ENCODE measurements at places on chromosomes 2 and 18.

DNA sequence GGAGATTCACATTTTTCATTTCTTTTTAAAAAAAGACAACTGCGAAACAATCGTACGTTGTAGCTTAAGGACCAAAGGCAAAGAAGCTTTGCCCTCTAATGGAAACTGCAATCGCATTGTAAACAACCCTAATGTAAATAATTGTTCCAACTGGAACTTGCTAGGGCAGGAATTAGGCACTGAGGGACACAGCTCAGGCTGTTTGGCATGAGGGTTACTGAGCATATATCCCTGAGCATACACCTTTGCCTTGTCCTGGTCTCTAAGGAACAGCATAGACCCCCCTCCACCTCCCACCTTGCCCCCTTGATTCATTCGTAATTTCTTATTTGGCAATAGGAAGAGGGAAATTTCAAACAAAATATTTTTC, 396.4 kb downstream of the LNPK start:
- no peak overlapping the region for H3K27ac ChIP-seq
- H3K4me3 ChIP-seq = no peak overlapping the region
- DNase-seq = no peak
- H3K4me1 ChIP-seq = no peaks in the 10 kb centered on the region

DNA sequence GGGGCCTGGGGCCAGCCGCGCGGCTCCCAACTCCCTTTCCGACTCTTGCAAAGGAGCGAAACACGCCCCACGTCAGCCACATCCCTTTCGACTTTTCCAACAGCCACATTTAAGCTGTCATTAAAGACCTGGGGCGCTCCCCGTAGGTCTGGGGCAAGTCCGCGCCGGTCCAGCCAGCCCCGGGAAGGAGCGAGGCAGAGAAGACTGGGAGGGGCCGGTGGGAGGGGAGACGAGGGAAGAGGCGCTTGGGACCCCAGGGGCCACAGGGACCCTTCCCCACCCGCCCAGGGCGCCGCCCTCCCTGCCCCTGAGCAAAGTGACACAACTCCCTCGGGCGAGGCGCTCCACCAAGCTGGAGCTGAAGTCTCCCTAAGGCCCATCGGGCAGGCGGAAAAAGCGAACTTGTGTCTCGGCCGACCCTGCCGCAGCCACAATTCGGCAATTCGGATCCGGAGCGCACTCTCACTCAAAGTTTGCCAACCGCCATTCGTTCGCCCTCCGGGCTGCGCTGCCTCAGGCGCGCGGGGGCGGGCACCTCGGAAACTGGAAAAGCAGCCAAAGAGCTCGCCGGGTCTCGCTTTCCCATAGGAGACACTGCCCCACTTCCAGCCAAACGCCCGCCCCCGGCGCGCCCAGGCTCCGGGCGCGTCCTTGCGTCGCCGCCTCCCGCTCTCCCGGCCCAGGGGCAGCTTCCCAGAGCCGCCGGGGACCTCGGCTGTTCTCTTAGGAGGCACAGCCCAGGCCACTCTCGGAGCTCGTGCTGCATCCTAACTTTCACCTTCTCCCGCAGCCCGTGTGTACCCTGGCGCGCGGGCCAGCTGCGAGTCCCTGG, 1.1 kb upstream of the KCTD1 start:
- H3K27me3 ChIP-seq = peaks cover 60% of the 10 kb centered on the region
- peak overlapping the region; percentile 69 for H3K4me3 ChIP-seq
- H3K36me3 ChIP-seq = peaks cover 2% of the 10 kb centered on the region
- H3K4me1 ChIP-seq = peaks cover 30% of the 10 kb centered on the region
- DNase-seq = peak; percentile 47

DNA sequence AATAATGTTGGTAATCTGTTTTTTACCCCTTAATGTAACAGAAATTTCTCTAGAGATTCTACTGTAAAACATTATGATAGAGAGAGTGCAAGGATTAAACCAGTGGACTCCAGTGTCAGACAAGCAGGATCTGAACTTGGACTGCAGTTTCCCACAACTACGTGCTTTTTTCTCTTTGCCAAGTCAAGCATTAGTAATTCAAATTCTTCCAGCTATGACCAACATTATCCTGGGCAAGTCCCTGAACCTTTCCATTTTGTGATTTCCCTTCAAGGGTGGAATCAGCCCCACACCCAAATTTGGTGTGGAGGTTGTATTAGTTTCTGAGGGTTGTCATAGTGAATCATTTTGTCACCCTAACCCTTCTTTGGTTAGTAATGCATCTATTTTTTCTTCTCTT, 482.0 kb downstream of the ZNF516 start:
- H3K27ac ChIP-seq = no peak overlapping the region

GRCh38 chr2:235639428-235639773, 145.6 kb downstream of the AGAP1 start:
- H3K36me3 ChIP-seq = no peaks in the 10 kb centered on the region
- no peaks in the 10 kb centered on the region for H3K4me1 ChIP-seq
- H3K27me3 ChIP-seq = peaks cover 46% of the 10 kb centered on the region
- no peak overlapping the region for H3K27ac ChIP-seq
- DNase-seq = no peak

- DNase-seq = peak; percentile 93
- peak within 1 kb of the TSS; percentile 87 for H3K4me3 ChIP-seq
- no peaks in the 10 kb centered on the region for H3K27me3 ChIP-seq
- peak within 1 kb of the TSS; percentile 89 for H3K27ac ChIP-seq
- H3K4me1 ChIP-seq = peaks cover 63% of the 10 kb centered on the region
These were observed at the start of gene UBR3 for GRCh38 chr2:169827272-169828140. Gene UBR3, plus strand, starts transcription at chr2:169827454. Its CDS starts 54 bp downstream, at chr2:169827508.

GRCh38 chr2:15927551-15928218, 12.7 kb upstream of the MYCN start:
- no peaks in the 10 kb centered on the region for H3K36me3 ChIP-seq
- H3K27ac ChIP-seq = no peak overlapping the region
- H3K27me3 ChIP-seq = peaks cover 6% of the 10 kb centered on the region
- H3K4me1 ChIP-seq = no peaks in the 10 kb centered on the region

DNA sequence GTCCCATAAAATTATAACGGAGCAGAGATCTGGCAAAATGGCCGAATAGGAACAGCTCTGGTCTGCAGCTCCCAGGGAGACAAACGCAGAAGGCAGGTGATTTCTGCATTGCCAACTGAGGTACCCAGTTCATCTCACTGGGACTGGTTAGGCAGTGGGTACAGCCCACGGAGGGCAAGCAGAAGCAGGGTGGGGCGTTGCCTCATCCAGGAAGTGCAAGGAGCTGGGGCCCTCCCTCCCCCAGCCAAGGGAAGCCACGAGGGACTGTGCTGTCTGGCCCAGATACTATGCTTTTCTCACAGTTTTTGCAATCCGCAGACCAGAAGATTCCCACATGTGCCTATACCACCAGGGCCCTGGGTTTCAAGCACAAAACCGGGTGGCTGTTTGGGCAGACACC, 22.8 kb downstream of the ICA1L start:
- peaks cover 6% of the 10 kb centered on the region for H3K4me1 ChIP-seq
- H3K27ac ChIP-seq = no peak overlapping the region
- DNase-seq = no peak
- H3K27me3 ChIP-seq = no peaks in the 10 kb centered on the region

DNA sequence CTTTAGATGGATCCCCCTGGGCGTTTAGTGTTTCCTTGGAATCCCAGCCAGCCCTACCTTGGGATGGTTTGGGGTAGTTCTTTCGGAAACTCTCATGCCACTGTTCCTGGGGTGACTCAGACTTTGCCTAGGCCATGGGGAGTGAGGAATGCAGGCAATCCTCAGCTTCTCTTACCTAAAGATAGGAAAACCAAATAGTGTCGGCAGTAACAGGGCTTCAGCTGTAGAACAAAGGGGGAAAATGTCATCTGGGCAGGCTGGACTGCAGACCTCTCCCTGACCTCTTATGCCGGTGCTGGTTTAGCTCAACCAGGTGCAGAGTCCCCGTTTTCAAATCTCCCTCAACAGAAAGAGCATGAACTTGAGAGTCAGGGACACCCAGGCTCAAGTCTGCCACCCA, 252.1 kb downstream of the TSN start:
- no peak overlapping the region for H3K27ac ChIP-seq
- DNase-seq = no peak
- no peaks in the 10 kb centered on the region for H3K36me3 ChIP-seq
- H3K27me3 ChIP-seq = no peaks in the 10 kb centered on the region

DNA sequence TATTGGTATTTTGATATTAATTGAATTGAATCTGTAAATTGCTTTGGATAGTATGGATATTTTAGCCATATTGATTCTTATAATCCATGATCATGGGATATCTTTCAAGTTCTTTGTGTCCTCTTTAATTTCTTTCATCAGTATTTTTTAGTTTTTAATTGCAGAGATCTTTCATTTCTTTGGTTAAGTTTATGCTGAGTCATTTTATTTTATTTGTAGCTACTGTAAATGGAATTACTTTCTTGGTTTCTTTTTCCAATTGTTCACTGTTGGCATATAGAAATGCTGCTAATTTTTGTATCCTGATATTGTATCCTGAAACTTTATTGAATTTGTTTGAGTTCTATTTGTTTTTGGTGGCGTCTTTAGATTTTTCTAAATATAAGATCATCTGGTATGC, 79.5 kb upstream of the DSEL start:
- no peak overlapping the region for H3K4me3 ChIP-seq
- peaks cover 5% of the 10 kb centered on the region for H3K27me3 ChIP-seq
- H3K4me1 ChIP-seq = no peaks in the 10 kb centered on the region
- no peak overlapping the region for H3K27ac ChIP-seq

- H3K4me3 ChIP-seq = no peak overlapping the region
- no peaks in the 10 kb centered on the region for H3K36me3 ChIP-seq
- peaks cover 14% of the 10 kb centered on the region for H3K27me3 ChIP-seq
- H3K4me1 ChIP-seq = no peaks in the 10 kb centered on the region
- DNase-seq = no peak
These were observed 155.6 kb upstream of the MGAT5 start for GRCh38 chr2:134098321-134098720.

DNA sequence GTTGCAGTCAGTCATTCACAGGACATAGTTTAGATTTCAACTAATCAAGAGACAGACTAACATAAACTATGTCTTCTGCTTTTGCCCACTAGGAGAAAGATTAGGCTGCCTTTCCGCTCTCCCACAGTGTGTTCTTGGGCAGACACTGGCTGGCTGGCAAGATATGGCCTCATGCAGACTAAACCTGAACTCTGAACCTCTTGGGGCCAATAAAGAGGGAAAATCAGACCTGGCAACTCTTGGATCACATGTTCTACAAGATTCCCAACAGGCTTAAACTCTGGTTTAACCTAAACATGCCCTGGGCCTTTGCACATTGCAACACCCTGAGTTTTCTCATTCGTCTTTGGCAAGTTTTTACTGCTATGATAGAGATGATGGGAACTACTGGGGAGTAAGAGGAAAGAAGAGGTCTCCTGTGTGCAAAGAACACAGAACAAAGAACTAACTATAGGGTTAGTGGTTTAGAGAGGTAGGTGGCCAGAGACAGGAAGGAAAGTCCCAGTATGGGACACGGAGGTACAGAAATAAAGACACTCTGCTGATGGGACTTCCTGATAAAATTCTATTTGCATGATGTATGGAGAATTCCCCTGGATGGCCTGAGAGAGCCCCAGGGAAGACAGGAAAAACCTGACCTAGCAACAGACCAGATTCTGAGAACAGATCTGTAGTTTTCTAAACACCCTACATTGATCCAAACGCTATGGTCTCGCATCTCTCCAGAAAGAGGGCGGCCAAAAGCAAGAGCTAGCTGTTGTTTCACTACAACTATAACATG, 2.0 kb upstream of the ATRAID start:
- DNase-seq = no peak
- peaks cover 39% of the 10 kb centered on the region for H3K4me1 ChIP-seq
- H3K4me3 ChIP-seq = peak overlapping the region; percentile 67
- H3K27ac ChIP-seq = peak overlapping the region; percentile 73
- H3K36me3 ChIP-seq = peaks cover 85% of the 10 kb centered on the region
- H3K27me3 ChIP-seq = no peaks in the 10 kb centered on the region

- H3K36me3 ChIP-seq = no peaks in the 10 kb centered on the region
- no peak overlapping the region for H3K27ac ChIP-seq
- no peaks in the 10 kb centered on the region for H3K27me3 ChIP-seq
- no peak overlapping the region for H3K4me3 ChIP-seq
These were observed 7.3 kb upstream of the SLC3A1 start for GRCh38 chr2:44267796-44268648.

GRCh38 chr2:162676515-162676914, 162.1 kb downstream of the KCNH7 start:
- H3K27ac ChIP-seq = no peak overlapping the region
- no peak overlapping the region for H3K4me3 ChIP-seq
- H3K4me1 ChIP-seq = no peaks in the 10 kb centered on the region

- peaks cover 11% of the 10 kb centered on the region for H3K27me3 ChIP-seq
- no peaks in the 10 kb centered on the region for H3K36me3 ChIP-seq
- no peaks in the 10 kb centered on the region for H3K4me1 ChIP-seq
- H3K27ac ChIP-seq = no peak overlapping the region
- no peak for DNase-seq
- no peak overlapping the region for H3K4me3 ChIP-seq
These were observed 36.0 kb upstream of the FAHD2A start for GRCh38 chr2:95366514-95366913.

- DNase-seq = no peak
- no peaks in the 10 kb centered on the region for H3K36me3 ChIP-seq
- H3K4me3 ChIP-seq = no peak overlapping the region
- no peak overlapping the region for H3K27ac ChIP-seq
- peaks cover 7% of the 10 kb centered on the region for H3K27me3 ChIP-seq
- H3K4me1 ChIP-seq = no peaks in the 10 kb centered on the region
These were observed 3.7 kb downstream of the TNS1 start for GRCh38 chr2:217998926-217999594.

DNA sequence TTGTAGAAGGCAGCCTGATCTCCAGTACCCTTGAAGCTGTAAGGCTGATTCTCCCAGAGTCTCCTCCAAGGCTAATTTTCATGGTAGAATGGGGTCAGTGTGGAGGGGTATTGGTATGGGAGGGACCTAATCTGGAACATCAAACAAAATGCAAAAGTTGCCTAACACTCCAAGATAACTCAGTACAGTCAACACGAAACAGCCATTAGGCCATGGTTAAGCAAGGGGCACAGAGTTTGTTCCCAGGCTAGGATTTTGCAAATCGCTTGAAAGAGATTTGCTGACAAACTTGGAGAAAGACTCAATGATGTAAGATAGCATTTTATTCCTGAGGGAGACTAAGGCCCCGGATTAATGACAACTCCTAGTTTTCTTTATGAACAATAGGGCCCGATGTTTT, 5.4 kb downstream of the PID1 start:
- H3K27me3 ChIP-seq = peaks cover 20% of the 10 kb centered on the region
- no peak for DNase-seq
- H3K36me3 ChIP-seq = no peaks in the 10 kb centered on the region

GRCh38 chr2:127183771-127184170, 36.3 kb downstream of the CYP27C1 start:
- no peak for DNase-seq
- peaks cover 38% of the 10 kb centered on the region for H3K27me3 ChIP-seq
- peaks cover 6% of the 10 kb centered on the region for H3K4me1 ChIP-seq

DNA sequence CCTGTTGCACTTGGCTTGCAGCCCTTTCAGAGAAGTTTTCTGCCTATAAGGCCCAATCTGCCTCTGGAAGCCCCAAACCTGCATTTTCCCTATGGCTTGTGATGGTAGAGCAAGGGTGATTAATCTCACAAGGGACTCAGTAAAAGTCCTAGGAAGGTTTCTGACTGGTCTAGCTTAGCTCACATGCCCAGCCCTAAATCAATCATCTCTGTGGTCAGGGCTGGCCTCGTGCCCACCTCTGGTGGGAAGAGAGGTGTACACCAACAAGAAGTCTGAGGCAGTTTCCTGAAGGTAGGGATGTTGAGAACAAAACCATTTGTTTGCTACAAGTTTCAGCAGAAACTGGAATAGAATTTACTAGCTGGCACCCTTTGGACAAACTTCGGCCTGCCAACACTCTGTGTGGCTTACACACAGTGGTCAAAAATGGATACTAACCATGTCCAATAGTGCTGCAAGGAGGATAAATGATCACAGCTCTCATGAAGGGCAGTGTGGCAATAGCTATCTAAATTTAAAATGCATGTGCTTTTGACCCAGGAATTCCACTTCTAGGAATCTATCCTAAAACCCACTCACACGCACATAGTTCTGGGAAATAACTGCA, 96.4 kb downstream of the EN1 start:
- H3K27me3 ChIP-seq = peaks cover 20% of the 10 kb centered on the region
- no peaks in the 10 kb centered on the region for H3K36me3 ChIP-seq
- DNase-seq = no peak
- no peak overlapping the region for H3K4me3 ChIP-seq
- H3K27ac ChIP-seq = no peak overlapping the region

Measured in activated T-cell treated with anti-CD3 and anti-CD28 coated beads, Interleukin-2, amount 50 U/mL, for 24 hours (primary cell).